ENCODE measurements at places on chromosomes 7 and 10. TPM values are rescaled to one million over a fixed set of nuclear protein-coding genes. Genes with fewer than 3 reads are reported as not detected.

Gene PTPN20
- polyA plus RNA-seq, result 3.9 TPM

Gene SYNPO2L
- polyA plus RNA-seq, result 1.2 TPM

Gene PNLIP
- polyA plus RNA-seq, result not detected

Gene GARIN1A
- polyA plus RNA-seq, result 3.5 TPM

Gene CYP3A4
- 0.20 TPM for polyA plus RNA-seq

DNA sequence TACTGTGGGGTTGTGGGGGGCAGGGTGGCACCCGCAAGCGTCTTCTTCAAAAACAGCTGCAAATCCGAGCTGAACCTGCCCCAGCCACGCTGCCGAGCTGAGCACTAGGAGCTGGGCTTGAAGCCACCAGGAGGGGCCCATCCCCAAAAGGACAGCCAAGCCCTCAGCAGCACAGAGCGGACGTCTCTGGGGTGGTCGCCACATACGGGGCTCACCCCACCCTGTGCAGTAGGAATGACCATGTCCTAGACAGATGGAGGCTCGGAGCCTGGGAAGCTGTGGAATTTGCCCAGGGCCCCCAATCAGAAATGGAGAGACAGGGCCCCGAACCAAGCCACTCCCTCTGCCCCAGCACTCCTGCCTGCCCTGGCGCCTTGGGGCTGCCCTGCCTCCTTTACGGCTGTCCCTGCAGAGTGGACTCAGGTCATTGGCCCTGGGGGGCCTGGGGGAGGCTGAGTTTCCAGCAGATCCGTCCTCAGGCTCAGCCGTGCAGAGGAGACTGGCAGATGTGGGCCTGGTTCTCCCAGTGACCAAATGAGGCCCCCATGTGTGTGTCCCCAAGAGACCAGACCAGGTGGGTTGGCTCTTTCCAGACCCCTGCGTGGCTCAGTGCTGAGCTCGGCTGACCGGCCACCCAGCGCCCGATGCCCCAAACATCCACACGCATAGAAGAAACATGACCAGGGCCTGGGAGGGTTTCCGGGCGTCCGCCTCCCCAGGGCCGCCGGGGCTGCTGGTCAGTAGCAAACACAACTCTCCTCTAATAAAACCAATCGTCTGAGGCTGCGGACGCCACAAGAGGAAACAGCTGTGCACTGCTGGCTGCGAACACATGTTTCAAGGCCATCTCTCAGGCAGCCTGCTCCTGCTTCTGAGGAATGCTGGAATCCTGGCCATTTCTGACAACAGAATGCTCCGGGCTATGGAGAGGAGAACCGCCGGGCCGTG, 54.9 kb downstream of the PDGFA start:
- no peak for DNase-seq

Gene PTPRN2
- 11.4 TPM for polyA plus RNA-seq

GRCh38 chr7:157892751-157893523, 556.1 kb downstream of the DNAJB6 start:
- no peak for DNase-seq

Gene RPEL1
- 0.13 TPM for polyA plus RNA-seq

DNA sequence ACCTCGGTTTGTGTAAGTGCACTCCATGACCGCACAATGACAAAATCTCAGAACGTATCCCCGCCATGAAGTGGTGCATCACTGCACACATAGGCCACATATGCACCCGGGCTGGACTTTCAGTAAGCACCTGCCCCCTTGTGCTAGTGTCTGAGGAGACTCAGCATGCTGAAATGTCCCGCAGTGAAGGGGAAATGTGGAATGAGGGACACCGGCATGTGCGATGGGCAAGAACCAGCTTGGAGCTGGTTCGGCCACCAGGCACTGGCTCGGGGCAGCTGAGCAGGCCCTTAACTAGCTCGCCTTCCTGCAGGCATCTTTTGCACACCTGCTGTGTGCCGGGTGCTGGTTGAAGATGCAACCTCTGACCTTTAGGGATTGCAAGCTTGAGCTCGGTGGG, 49.8 kb upstream of the TNS3 start:
- no peak for DNase-seq

Measured in left renal cortex interstitium (tissue), 4 donors.